Suppressor macrophage (primary cell): ENCODE measurements at places on chromosomes 11 and 22.

- DNase-seq, result no peak
These were observed 33.5 kb upstream of the EMID1 start for GRCh38 chr22:29172216-29172615.

- DNase-seq, result no peak
These were observed 11.5 kb downstream of the ADAMTS8 start for GRCh38 chr11:130416906-130417305.

DNA sequence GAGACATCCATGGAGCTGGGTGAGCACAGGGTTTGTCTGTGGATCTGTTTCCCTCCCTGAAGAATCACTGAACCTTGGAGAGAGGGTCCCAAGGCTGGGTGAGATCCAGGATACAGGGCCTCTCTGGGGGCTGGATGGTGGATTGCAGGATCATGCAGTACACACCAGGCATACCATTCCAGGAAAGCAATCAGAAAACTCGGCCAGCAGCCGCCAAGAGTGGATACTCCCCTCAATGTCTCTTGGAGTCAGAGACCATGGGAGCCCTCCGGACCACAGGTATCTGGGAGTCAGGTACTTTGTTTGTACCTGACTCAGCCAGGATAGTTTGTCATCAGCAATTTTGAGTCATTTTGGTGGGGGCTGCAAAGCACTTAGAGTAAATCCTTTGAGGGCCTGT is 14.6 kb upstream of the SYT13 start:
- no peak for DNase-seq

- no peak for DNase-seq
These were observed 199.5 kb downstream of the TTC28 start for GRCh38 chr22:28480000-28480715.

GRCh38 chr11:14350716-14351238 is 8.2 kb downstream of the RRAS2 start:
- no peak for DNase-seq

GRCh38 chr11:4084406-4085125 is 10.0 kb upstream of the RRM1 start:
- DNase-seq, result no peak

- DNase-seq, result no peak
These were observed 5.2 kb downstream of the GRIK4 start for GRCh38 chr11:120516461-120517389.

GRCh38 chr11:31295308-31295707 is 74.2 kb downstream of the DCDC1 start:
- DNase-seq, result no peak

DNA sequence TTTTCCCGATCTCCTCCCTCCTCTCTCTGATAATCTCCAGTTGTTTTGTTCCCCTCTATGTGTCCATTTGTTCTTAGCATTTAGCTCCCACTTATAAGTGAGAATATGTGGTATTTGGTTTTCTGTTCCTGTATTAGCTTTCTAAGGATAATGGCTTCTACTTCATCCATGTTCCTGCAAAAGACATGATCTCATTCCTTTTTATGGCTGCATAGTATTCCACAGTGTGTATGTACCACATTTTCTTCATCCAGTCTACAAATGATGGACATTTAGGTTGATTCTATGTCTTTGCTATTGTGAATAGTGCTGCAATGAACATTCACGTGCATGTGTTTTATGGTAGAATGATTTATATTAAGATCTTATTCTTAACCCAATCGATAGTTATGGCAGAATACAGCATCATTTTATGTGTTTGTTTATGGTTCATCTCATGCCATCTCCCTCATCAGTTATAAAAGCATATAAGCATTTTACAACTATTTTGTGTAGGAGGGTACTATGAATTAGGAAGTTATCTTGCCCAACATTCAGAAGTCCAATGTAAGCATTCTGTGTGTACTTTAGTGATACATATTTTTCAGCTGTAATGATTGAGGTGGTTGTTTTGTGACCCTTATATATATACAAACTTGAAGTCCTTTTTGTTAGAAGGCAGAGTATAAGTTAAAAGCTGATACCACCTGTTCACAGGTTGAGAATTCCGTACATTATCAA is 3.2 kb downstream of the MS4A3 start:
- peak; percentile 62 for DNase-seq

DNA sequence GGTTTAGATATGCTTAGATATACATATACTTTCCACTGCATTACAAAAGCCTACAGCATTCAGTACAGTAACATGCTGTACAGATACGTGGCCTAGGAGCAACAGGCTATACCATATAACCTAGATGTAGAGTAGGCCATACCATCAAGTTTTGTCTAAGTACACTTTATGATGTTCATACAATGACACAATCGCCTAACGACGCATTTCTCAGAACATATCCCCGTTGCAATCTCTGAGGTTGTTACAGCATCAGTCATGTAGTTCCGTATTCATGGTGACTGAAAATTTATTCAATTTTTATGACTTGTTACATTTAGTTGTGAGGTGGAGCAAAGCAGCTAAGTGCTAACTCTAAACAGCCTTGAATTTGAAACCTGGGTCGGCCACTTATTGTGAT is 6.7 kb downstream of the ZBTB44 start:
- DNase-seq, result no peak

DNA sequence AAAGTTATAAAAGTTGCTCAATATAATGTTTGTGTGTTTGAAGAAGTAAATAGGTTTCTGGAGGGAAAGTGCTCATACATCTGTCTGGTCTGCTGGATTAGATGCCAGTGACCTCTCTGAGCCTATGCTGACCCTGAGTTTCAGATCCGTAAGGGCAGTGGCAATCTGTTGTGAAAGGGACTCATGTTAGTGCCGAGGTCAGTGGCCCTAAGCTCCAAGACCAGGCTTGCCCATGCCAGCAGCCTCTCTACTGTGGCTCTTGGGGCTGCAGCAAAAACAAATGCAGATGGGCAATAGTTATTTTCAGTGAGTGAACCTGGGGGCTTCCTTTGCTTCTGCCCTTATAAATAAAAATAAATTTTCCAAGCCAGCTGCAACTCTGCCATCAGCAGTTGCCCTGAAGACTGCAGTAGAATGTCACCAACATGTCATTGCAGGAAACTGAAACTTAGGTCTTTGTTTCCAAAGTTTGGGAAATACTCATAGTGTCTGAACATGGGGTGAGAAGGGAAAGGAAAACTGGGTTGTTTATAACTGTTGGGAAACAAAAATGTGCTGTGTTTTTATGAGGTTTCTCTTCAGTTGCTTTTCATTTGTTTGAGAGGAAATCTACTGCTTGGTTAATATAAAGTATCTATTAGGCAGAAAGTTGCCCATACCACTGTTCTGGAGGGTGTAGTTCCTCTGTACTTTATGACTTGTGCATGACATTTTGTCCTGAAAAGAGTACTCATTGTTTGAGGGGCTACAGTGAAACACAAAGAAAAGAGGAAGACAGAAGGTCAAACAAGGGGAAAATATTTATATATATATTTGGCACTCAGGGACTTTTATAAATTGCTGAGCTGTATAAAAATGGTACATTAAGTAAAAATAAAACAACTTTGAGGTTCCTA is 9.5 kb upstream of the MS4A4E start:
- DNase-seq, result peak; percentile 47
